ENCODE measurements at places on chromosomes 6 and 20.

GRCh38 chr6:43753570-43754183 is 16.3 kb upstream of the VEGFA start:
- DNase-seq, result no peak

GRCh38 chr6:85422996-85423395 is 26.9 kb upstream of the NT5E start:
- DNase-seq, result no peak

DNA sequence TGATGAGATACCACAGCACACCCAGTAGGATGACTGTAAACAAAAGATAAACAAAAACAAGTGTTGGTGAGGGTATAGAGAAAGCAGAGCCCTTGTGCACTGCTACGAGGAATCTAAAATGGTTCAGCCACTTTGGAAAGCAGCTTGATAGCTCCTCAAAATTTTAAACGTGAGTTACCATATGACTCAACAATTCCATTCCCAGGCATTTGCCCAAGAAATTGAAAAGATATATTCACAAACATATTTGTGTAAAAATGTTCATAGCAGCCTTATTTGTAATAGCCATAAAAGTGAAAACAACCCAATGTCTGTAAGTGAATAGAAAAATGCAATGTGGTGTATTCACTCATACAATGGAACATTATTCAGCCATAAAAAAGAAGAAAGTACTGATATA is 141.0 kb upstream of the BTBD3 start:
- DNase-seq, result no peak

- DNase-seq, result peak; percentile 70
Observed at GRCh38 chr6:28161410-28162079, 19.9 kb downstream of the ZKSCAN8 start.

GRCh38 chr20:34215711-34216381 is 25.4 kb upstream of the ASIP start:
- DNase-seq, result peak; percentile 78

GRCh38 chr20:1824834-1825233 is 70.4 kb upstream of the SIRPA start:
- no peak for DNase-seq

DNA sequence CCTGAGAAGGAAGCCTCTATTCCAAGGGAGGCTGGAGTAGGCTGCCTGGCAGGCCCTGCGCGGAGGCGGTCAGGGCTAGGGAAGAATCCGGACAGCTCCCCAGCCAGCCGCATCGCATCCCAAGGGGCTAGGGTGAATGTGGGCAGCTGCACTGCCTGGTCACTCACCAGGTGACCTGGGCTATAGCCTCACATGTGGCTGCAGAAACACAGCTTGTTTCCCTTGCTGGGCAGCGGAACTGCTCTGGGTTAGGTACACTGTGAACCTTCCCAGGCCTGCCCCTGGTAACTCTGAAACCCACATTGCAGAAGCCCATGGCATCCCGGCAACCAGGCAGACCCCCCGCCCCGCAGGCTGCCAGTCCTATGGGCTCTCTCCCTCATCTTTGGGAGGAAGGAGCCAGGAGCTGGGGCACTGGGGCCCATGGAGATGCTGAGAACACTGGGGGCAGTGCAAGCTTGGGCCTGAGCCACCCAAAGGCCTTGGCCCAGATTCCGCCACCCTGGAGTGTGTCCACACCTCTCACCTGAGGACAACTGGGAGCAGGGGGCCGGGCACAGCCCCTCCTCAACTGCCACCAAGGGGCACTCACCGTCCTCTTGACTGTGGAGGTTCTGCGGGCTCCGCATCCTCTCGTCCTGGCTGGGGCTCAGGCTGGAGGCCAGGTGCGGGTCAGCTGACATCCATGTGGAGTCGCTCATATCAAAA is 111.0 kb downstream of the NOL4L start:
- no peak for DNase-seq

DNA sequence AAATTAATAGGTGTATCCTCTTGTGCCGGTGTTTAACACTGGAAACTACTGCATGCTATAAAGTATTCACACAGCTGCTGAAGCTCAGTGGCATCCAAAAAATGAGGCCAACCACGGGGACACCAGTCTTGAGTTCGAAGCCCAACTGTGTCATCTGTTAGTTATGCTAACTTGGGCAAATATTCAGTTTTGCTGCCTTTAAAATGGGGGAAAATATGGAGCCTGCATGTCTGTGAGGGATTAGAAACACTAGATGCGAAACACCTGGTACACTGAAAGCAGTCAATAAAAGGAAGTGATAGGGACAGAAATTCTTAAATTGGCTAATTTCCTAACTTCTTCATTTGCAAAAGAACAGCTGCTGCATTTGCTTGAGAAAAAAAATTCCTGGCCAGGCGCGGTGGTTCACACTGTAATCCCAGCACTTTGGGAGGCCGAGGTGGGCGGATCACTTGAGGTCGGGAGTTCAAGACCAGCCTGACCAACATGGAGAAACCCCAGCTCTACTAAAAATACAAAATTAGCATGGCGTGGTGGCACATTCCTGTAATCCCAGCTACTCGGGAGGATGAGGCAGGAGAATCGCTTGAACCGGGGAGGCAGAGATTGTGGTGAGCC is 36.6 kb upstream of the MLIP start:
- DNase-seq, result no peak

DNA sequence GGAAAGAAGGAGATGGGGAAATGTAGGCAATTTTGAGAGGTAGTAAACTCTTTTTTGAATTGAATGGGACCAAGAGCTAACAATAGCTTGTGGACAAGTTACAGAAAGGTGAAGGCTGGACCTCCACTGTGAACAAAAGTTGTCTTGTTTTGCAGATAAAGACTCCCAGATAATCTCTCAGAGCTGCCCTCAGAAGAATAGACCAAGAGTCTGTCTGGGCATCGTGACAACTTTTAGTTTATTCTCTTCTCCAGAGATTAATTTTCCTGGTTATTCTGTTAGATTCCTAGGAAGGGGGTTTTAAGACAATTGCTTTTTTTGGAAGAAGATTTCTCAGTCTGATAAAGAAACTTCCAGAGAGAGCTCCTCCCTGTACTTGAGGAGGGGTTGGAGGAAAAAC is 161.9 kb downstream of the COL19A1 start:
- DNase-seq, result no peak

DNA sequence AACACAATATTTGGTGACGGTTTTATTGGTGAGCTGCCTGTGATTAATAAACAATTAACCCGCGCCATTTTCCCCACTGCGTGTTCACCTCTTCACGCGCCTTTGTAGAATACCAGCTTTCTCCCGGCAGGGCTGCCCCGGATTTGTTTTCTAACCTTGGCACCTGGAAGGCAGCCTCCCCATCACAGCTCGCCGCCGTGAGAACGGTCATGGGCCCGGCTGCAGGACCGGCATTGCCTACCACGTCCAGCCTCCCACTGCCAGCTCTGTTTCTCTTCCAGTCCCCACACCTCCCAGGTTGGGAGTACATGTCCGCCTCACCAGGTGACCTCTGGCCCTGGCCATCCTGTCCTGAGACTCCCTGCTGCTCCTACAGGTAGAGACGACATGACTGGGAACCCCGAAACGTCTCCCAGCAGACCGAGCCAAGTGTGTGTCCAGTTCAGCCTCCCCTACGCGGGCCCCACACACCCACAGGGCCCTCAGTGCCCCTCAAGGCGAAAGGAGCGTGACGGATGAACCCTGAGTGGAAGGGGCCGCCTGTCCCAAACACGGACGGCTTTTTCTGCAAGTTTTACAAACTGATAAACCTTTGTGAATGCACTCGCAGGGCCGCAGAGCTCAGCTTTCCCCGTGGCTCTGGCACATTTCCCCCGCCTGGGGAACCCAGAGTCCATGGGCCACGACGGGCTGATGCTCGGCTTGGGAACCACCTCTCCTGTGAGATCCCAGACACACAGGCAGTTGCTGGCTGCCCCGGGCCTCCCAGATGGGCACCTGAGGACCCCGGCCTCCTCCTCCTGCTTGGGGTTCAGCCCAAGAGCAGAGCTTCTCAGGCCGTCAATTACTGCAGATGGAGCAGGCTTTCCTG is 25.7 kb downstream of the FRMD1 start:
- DNase-seq, result no peak

DNA sequence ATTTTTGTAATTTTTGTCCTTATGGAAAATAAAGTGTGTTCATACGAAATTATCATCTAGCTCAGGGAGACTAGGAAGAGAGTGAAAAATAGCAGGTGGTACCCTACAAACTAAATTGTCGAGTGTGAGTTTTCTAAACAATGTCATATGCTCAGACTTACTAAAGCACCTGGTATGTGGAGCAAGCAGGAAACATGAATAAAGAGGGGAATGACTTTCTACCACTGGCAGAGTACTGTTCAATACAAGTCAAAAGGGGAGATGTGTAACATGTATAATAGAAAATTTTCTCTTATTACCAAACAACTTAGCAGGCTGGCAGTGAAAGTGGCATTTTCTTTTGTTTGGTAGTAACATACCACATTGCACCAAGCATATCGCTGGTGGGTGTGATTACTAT is 36.1 kb downstream of the CTNNBL1 start:
- DNase-seq, result no peak

GRCh38 chr20:51542571-51543421 is at the start of gene NFATC2:
Gene NFATC2 (minus strand): TSS chr20:51542719. CDS start chr20:51542499, 220 bp downstream.
- DNase-seq, result peak; percentile 68

- DNase-seq, result peak; percentile 44
Observed at GRCh38 chr20:14764511-14765369, 427.3 kb upstream of the FLRT3 start.

GRCh38 chr20:47568019-47568418 is 66.3 kb downstream of the NCOA3 start:
- peak; percentile 26 for DNase-seq

GRCh38 chr20:59861401-59861800 is 72.0 kb downstream of the SYCP2 start:
- DNase-seq, result no peak

DNA sequence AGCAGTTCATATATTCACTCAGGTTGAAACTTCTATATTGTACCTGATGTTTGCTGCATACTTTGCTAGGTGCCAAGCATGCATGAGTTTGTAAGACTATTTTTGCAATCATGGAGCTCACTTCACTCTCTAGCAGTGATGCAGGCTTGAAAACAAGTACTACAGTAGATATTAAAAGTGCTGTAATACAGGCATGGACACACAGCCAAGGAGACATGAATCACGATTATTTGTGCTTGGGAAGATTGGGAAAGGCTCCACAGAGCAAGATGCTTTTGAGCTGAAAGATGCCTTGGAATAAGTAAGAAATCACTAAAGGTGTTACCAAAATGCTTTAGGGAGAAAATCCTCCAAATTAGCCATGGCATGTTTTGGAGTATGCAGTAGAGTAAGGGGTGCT is 427.4 kb downstream of the UTRN start:
- no peak for DNase-seq

- DNase-seq, result no peak
Observed at GRCh38 chr6:12791371-12791770, 74.8 kb downstream of the PHACTR1 start.

- no peak for DNase-seq
Observed at GRCh38 chr6:133779916-133780695, 108.8 kb upstream of the TCF21 start.

DNA sequence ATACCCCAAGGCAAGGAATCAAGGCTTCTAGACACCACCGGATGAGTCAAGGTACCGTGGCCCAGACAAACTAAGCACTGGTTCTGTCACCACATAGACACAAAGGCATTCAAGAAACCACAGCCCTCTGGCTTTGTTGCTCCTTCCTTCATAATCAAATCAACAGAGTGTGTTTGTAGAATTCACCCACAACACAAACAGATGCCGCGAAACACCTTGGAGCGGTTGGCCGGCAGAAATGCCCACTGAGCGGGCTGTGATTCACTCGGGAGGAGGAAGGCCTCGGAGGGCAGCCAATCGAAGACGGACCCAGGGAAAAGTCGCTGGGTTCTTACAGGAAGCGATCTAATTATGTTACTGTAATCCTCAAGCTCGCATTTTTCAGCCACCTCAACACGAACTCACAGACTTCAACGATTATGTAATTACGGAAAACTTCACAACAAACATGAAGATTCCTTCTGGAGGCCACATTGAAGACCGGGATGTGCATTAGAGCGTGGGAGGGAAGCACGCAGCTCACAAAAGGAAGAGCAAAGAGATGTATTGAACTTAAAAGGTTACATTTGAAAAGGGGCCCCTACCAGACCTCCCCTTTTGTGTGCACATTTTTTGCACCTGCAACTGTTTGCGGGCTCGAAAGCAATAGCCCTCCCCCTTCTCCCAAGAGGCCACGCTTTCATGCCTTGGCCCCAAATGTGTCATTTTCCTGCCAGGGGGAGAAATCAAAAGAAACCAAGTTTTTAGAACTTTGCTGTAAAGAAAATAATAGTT is 184.7 kb upstream of the PREP start:
- DNase-seq, result no peak

DNA sequence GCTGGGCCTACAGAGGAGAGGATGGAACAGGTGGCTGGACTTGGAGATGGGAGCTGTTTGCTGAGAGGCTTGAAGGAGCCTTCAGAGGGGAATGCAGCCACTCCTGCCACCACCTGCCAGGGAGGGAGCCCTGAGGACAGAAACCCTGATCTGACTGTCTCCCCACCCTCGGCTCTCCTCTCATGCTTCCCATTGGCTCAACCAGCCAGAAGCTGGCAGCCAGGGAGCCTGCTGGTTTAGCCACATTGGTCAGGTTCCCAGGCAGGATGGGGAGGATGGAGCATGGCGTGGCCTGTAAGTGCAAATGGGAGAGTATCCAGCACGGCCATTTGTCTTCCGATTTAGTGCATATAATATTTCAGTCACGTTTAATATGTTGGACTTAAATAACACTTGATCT is 12.8 kb downstream of the TREM1 start:
- no peak for DNase-seq

GRCh38 chr20:50915424-50915823 is 15.8 kb downstream of the ADNP start:
- no peak for DNase-seq

DNA sequence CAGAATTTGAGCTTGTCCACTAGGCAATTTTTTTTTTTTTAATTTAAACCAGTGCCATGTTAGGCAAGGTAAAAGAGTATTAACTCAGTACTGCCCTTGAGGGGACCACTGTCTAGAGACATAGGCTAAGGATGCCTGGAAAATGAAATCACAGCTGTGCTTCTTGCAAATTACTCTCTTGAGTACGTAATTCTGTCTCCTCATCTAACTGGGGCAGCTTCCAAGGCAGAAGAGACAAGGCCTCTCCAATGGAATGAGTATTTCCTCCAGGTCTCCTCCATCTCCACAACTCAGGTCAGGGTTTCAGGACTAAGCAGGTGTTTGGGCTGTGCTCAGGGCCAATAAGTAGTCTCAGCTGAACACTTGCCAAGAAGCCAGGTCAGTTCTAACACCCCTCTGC is 33.8 kb upstream of the MRPS10 start:
- DNase-seq, result no peak

- DNase-seq, result peak; percentile 62
Observed at GRCh38 chr6:11381801-11382513, 149.5 kb upstream of the NEDD9 start.

DNA sequence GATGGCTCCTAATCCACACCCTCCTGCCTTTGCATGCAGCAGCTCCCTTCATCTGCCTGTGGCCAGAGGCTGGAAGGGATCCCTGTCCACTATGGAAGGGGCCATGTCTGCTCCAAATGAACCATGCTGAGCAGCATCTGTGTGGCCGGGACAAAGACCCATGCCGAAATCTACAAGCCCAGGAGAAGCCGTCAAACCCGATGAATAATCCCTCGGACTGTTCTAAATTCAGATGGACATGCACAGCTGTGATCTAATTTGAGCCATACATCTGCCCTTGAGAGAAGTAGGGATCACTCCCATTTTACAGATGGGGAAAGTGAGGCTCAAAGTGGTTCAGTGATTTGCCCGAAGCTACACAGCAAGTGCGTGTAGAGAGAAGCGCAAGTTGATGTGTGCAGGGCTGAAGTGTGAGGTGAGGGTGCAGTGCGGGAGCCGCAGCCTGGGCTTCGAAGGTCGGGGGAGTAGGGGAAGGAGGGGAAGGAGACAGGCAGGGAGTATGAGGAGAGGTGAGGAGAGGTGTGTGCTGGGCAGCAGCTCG is 22.6 kb upstream of the CDH22 start:
- no peak for DNase-seq

- no peak for DNase-seq
Observed at GRCh38 chr6:49341869-49342268, 121.2 kb downstream of the MMUT start.

Data from transverse colon (tissue), 4 donors.